ENCODE measurements at places on chromosomes 2 and 18. TPM values are rescaled to one million over a fixed set of nuclear protein-coding genes. Genes with fewer than 3 reads are reported as not detected.

GRCh38 chr2:58047961-58048360 lies 1.4 kb downstream of the VRK2 start:
- no peak for DNase-seq

- peak; percentile 55 for DNase-seq
Observed at GRCh38 chr2:26670931-26671460, 21.5 kb upstream of the KCNK3 start.

- no peak for DNase-seq
Observed at GRCh38 chr2:32838949-32839348, 107.8 kb upstream of the LTBP1 start.

DNA sequence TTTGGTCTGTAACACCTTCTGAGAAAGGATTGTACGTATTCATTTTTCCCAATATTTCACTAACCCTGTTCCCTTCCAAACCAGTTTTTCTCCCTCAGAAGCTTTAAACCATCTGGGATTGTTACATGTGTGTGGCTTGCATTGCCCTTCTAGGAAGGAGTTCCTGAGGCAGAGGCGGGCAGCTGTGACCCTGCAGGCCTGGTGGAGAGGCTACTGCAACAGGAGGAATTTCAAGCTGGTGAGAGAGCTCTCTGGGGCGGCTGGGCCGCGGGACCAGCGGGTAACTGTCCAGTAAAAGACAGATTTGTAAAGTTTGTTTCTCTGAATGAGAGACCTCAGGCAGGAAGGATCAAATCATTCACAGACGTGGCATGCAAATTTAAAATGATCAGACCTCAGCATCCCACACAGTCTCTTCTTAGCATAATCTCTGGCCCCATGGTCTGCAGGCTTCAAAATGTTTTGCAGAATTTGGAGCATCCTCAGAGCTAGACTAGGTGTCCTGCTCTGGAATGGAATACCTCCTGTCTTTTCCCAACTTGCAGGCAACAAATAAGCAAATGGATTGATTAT lies 40.2 kb upstream of the GPR17 start:
- peak; percentile 34 for DNase-seq

- no peak for DNase-seq
Observed at GRCh38 chr2:157900203-157900602, 24.1 kb upstream of the ACVR1 start.

GRCh38 chr2:4533806-4534205 lies 830.4 kb downstream of the DCDC2C start:
- DNase-seq, result no peak

GRCh38 chr2:115976916-115977315 lies 1534.5 kb downstream of the DPP10 start:
- no peak for DNase-seq

DNA sequence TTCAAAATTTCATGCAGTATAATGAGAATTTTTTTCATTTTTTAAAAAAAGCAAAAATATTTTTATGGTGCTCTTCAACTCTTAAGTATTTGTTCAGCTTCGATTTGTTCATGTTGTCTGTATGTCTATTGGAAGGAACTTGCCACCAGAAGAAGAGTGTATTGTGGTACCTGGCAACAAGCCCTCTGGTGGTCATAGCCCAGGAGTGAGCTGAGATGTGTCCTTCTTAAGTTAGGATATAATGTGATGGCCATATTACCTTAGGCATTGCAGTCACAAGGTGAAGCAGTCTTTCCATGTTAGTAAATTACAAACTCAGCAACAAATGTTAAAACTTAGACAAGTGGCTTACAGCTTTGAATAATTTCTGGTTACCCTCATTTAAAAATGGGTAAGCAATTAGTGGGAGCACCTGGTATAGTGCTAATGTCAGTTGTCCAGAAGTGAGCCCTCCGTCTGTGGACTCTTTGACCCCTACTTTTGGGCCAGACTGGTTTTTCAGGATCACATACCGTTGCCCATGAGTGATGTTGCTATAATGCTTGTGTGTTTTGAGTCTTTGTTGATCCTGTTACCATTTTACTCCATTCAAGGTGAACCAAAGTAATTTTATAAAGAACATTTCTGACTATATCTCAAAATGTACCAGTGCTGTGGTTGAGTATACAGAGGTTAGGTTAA lies 57.4 kb downstream of the MYO1B start:
- no peak for DNase-seq

DNA sequence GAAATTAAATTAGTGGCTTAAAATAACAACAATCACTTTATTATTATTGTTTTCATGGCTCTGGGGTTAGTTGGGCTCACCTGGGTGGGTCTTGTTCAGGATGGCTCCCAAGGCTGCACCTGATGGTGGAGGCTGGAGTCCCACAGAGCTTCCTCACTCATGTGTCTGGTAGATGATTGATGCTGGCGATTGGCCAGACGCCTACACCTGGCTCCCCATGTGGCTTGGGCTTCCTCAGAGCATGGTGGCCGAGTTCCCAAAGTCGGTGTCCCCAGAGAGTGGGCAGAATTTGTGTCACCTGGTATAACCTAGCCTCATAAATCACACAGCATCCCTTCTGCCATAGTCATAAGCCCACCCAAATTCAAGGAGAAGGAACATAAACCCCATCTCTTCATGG lies 18.2 kb downstream of the DBI start:
- DNase-seq, result no peak

DNA sequence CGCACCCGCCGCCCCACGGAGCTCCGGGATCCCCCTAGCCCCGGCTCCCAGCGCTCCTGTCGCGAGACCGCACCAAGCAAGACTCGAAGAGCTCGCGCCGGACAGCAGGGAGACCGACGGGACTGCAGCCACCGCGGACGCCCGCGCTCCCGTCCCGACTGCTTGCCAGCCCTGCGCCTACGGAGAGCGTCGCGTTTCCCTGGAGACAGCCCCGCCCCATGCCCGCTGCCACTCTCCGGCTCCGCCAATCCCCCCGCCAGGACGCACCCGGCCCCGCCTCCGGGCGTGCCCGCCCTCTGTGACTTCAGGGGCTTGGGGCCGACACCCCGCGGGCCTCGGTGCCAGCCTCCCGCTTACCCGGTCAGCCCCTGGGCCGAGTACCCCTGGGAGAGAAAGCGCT lies at the start of gene ANKMY1:
Gene ANKMY1 (minus strand): TSS at position 181 of the 400 bp plus-strand sequence. CDS start 653 bp downstream, outside the sequence.
- DNase-seq, result peak; percentile 73

ST8SIA3 gene
- 0.27 TPM for total RNA-seq

STARD6 gene
- total RNA-seq, result not detected

FBXO15 gene
- total RNA-seq, result not detected

SPP2 gene
- total RNA-seq, result not detected

CYBRD1 gene
- 250 TPM for total RNA-seq

Data from sigmoid colon (tissue), 7 donors.